ENCODE measurements at places on chromosomes 5 and 9. TPM values are rescaled to one million over a fixed set of nuclear protein-coding genes. Genes with fewer than 3 reads are reported as not detected.

Gene SLC36A3
- total RNA-seq, result not detected

Gene PRXL2C
- 11.4 TPM for total RNA-seq

Gene SLC6A19
- not detected for total RNA-seq

Gene PCDHAC2
- total RNA-seq, result not detected

Gene ANKRD18B
- total RNA-seq, result 1.5 TPM

Gene NR4A3
- total RNA-seq, result 10.5 TPM

Gene BASP1
- total RNA-seq, result 0.48 TPM
